Esophagus squamous epithelium (tissue), 5 donors: ENCODE measurements at places on chromosomes 1 and 21.

- no peak for DNase-seq
Measured at GRCh38 chr1:168504064-168504837, 39.5 kb downstream of the XCL2 start.

DNA sequence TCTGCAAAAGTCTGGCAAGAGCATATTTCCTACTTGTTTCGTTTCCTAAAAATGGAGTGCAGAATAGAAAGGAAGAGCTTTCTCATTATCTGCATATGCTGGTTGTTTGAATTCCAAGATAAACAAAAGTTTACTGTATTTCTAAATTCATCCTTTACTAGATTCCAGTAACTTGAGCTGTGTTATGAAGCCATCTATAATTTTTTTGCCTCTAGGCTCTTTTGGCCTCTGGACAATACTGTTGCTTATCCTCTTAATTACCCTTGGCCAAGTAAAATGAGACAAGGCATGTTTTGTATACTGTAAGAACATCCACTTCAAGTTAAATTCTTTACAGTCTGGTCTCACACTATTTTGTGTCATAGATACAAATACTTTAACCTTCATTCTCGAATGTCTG is 45.6 kb upstream of the HFM1 start:
- DNase-seq, result no peak

DNA sequence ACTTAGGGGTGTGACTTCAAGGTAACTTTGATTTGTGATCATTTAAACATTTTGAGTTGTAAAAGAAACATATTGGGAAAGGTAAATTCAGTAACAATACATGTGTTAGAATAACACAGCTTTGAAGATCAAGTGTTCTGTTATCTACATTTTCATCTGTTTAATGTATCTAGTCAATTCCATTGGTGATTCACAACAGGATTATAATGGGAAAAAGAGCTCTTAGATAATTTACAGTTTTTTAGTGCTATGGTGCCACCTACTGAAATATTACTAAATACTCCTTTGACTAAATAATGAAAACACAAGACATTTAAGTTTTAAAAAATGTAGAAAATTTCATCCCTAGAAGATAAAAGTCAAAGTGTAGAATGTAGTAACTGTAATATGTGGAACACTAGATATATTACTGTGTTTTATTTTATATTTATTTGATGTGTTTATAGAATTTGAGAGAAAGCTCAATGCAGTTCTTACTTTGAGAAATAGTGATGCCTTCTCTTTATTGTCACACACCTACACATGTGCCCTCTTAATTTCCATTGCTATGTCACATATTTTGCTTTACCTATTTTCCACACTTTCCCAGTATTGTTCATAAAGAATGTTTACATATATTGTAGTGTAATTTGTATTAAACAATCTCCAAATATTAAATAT is 47.4 kb downstream of the PTPRC start:
- DNase-seq, result no peak

DNA sequence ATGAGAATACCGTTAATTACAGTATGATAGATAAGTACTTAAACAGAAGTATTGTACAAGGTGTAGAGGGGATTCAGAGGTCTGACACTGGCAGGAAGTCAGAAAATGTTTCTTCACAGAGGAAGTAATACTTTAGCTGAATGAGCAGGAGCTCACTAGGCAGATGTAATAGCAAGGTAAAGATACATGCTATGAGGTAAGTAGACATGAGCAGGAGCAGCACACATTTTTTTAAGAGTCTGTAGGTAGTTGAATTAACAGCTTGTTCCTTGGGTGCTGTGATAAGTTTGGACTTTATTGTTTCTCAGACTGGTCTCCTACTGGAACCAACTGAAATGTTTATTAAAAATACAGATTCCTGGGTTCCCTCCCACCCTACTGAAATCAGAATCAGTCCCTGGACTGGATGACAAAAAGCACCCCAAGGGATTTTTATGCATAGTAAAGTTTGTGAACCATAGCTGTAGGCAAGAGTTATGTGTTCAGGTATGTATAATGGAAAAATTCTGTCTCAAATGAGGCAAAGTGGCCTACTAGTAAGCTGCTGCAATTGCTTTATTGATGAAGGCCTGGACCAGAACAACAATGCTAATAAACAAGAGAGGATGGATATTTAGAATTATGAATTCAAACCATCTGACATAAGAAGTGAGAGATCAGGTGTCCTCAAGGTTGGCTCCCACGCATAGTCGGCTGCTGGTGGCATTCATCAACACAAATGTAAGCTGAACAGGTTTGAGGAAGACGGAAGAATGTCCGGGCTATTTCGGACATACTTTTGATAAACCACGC is 902 bp downstream of the AP4B1 start:
- DNase-seq, result no peak

DNA sequence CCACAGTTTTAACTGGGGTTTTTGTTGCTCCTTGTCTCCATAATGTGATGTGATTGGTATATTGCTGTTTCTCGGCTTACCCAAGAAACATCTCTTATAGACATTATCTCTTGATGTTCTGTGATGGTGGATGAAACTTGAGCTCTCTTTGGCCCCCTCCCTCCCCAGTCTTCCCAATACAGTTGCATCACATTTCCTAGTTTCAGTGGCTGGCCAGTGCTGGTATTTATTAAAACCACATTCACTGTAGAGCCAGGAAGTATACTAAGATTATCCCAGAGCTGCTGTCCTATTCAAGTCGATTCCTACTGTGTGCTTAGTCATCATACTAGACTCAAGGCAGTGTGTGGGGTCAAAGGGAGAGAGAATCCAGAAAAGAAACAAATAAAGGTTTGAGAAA is 244.4 kb downstream of the KAZN start:
- no peak for DNase-seq

GRCh38 chr1:67393737-67394136 is 36.5 kb downstream of the SERBP1 start:
- no peak for DNase-seq

DNA sequence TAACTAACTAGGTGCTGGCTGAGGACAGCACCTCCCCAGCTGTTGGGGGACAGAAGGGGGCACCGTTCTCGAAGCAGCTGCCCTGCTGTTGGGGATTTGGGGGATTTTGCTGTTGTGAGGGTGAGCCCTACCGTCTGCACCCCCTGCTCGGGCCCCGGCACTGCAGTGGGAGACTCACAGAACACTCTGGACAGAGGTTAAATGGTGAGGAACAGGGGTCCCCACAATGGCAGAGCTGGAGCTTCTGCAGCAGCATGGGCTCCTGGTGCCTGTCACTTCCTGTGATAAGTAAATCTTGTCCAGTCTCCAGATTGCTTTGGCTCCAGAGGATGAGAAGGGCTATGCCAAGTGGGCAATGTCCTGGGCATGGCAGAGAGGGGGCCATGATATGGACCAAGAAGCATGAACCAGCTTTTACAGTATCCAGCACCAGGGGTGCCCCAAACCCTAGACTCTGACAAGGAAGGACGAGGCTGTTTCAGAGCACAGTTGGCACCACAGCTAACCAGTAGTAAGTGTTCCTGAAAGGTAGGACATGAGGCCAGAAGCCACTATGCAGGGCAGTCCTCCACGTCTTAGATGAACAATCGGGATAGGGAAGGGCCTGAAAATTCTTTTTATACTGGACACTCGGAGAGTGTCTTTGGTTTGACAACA is 365.1 kb upstream of the VAMP3 start:
- no peak for DNase-seq
